Effector memory CD8-positive, alpha-beta T cell (primary cell): ENCODE measurements at places on chromosomes 5 and 9.

DNA sequence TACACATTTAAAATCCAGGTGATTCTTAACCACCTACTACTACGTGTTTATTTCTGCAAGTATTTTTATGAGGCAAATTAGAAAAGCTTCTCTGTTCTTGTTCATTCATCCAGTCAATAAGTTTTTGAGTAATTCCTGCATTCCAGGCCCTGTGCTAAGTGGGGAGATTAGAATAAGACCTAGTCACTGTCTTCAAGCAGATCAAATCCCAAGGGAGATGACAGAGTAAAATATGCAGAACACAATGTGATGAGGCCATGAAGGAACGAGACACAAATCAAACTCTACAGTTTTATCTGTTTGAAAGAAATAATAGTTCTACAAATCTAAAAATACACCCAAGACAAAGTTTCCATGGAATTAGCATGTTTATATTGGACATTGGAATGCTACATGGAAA is 158.8 kb downstream of the CEP120 start:
- no peak overlapping the region for H3K27ac ChIP-seq
- H3K4me3 ChIP-seq, result no peak overlapping the region
- no peaks in the 10 kb centered on the region for H3K36me3 ChIP-seq
- H3K4me1 ChIP-seq, result no peaks in the 10 kb centered on the region

- DNase-seq, result no peak
- H3K27me3 ChIP-seq, result peaks cover 9% of the 10 kb centered on the region
- no peaks in the 10 kb centered on the region for H3K4me1 ChIP-seq
- H3K36me3 ChIP-seq, result peaks cover 2% of the 10 kb centered on the region
These were observed 44.1 kb upstream of the SYNPO start for GRCh38 chr5:150596313-150596712.

DNA sequence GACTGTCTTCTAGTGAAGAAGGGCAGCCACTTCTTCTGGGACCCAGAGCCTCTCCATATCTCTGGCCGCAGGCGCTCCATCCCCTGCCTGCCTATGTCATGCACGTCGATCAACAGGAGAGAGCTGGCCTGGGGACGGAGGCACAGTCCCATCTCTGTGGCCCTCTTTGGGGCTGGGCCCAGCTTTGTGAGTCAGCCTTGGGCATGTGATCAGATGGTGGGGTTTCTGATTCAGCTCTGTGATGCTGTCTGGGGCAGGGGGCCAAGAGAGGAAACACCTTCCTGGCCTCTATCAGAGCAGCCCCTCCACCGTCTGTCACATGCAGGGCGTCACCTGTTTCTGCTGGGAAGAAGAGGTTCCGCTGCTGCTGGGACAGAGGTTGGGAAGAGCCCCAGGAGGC is 72.6 kb downstream of the MVB12B start:
- peak overlapping the region; percentile 86 for H3K27ac ChIP-seq
- peaks cover 37% of the 10 kb centered on the region for H3K36me3 ChIP-seq
- no peaks in the 10 kb centered on the region for H3K27me3 ChIP-seq
- peaks cover 49% of the 10 kb centered on the region for H3K4me1 ChIP-seq
- H3K4me3 ChIP-seq, result no peak overlapping the region

- DNase-seq, result no peak
- no peaks in the 10 kb centered on the region for H3K27me3 ChIP-seq
- no peak overlapping the region for H3K27ac ChIP-seq
- H3K4me3 ChIP-seq, result no peak overlapping the region
- peaks cover 75% of the 10 kb centered on the region for H3K36me3 ChIP-seq
These were observed 35.0 kb upstream of the SUSD3 start for GRCh38 chr9:93023521-93023815.

DNA sequence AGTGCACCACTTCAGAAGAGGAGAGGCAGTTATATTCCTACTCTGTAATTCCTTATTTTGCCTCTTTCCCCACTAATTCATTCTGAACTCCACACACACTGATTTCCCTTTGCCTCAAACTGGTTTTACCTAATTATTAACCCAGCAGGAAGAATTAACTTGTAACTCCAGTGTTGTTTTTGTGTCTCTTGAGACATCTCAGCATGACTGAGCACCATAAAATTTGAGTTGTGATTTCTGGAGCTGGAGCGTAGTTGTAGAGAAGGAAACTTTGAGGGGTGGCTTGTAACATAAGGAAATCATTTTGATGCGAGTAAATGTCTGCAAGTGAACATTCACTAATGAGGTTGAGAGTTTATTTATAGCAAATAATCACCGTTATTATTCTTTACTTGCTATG is 265.2 kb downstream of the TMEM38B start:
- H3K4me3 ChIP-seq, result no peak overlapping the region
- H3K36me3 ChIP-seq, result peaks cover 3% of the 10 kb centered on the region
- DNase-seq, result no peak
- H3K4me1 ChIP-seq, result no peaks in the 10 kb centered on the region

- H3K4me1 ChIP-seq, result no peaks in the 10 kb centered on the region
- DNase-seq, result no peak
- no peaks in the 10 kb centered on the region for H3K36me3 ChIP-seq
- H3K4me3 ChIP-seq, result no peak overlapping the region
- no peaks in the 10 kb centered on the region for H3K27me3 ChIP-seq
These were observed 89.8 kb downstream of the CDKN2A start for GRCh38 chr9:21904371-21904770.

DNA sequence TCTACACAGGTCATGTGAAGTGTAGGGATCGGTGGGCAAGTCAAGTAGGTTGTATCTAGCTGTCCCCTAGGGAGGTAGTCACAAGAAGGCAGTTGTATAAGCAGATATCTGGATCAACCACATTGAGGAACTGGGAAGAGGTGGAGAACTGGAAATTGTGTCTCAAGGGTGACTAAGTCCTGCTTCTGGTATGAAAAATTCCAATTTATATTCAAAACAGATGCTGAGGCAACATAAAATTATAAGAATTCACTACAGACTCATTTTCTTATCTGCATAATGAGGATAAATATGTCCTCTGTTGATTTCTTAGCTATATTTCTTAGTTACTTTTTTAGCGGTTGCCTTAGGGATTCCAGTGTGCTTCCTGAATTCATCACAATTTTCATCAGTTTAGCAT is 46.8 kb downstream of the GALNT12 start:
- no peaks in the 10 kb centered on the region for H3K4me1 ChIP-seq
- H3K36me3 ChIP-seq, result no peaks in the 10 kb centered on the region
- no peak overlapping the region for H3K4me3 ChIP-seq
- DNase-seq, result no peak

- no peaks in the 10 kb centered on the region for H3K4me1 ChIP-seq
- H3K36me3 ChIP-seq, result peaks cover 10% of the 10 kb centered on the region
- no peak overlapping the region for H3K4me3 ChIP-seq
These were observed 15.1 kb downstream of the ABCA2 start for GRCh38 chr9:137012694-137013570.

DNA sequence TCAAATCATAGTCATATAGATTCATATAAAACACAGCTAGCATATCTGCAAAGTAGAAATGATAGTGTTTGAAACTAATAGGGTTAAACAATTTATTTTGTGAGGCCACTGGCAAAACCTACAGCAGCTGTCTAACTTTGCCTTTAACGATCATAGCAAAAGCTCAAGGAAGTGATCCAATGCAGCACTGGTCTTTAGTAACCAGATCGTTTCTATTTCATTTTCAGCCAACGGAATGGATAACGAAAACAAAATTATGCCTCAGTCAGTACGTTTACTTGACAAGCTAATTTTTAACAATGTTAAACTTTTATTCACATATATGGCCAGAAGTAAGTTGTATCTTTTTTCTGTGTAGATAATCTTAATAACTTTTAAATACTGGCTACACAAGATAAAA is 17.7 kb downstream of the MLLT3 start:
- no peaks in the 10 kb centered on the region for H3K36me3 ChIP-seq
- no peak for DNase-seq
- H3K27ac ChIP-seq, result no peak overlapping the region
- H3K4me3 ChIP-seq, result no peak overlapping the region
- H3K4me1 ChIP-seq, result peaks cover 24% of the 10 kb centered on the region

GRCh38 chr5:10243660-10244240 is 5.9 kb downstream of the ATPSCKMT start:
- no peak overlapping the region for H3K4me3 ChIP-seq
- H3K4me1 ChIP-seq, result peaks cover 7% of the 10 kb centered on the region
- peaks cover under 1% of the 10 kb centered on the region for H3K36me3 ChIP-seq
- H3K27ac ChIP-seq, result no peak overlapping the region
- no peaks in the 10 kb centered on the region for H3K27me3 ChIP-seq

GRCh38 chr5:7867260-7867659 is 1.6 kb downstream of the FASTKD3 start:
- no peak for DNase-seq
- H3K27ac ChIP-seq, result no peak overlapping the region
- H3K27me3 ChIP-seq, result no peaks in the 10 kb centered on the region

- H3K4me3 ChIP-seq, result no peak overlapping the region
- no peaks in the 10 kb centered on the region for H3K27me3 ChIP-seq
- H3K36me3 ChIP-seq, result no peaks in the 10 kb centered on the region
- DNase-seq, result no peak
These were observed 109.0 kb upstream of the ATP10B start for GRCh38 chr5:160961038-160961437.

DNA sequence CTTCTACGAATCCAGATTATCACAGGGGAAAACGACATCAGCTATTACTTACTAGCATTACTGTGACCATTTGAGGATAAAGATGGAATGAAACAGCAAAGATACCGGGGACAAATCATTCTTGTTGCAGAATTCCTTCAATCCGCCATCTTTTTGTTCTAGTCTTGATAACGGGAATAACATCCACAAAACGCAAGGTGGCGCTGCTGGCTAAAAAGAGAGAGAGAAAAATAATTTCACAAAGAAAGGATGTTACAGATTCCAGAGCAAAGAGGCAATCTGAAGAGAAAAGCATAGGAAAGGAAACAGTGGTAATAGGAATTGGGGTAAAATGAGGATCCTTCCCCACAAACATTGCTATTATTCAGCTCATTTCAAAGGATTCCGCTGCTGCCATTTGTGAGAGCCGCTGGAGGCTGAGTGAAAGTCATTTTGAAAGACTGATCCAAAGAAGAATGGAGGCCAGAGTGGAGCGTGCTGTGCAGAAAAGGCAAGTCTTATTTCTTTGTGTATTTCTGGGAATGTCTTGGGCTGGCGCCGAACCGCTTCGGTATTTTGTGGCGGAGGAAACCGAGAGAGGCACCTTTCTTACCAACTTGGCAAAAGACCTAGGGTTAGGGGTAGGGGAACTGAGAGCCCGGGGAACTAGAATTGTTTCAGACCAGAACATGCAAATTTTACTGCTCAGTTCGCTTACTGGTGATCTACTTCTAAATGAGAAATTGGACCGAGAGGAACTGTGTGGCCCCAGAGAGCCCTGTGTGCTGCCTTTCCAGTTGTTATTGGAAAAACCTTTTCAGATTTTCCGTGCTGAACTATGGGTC is at the start of gene PCDHB7:
TSS of gene PCDHB7 (plus strand) at position 264 of the 824 bp plus-strand sequence. CDS start at position 456, 192 bp downstream.
- H3K27ac ChIP-seq, result no peak within 1 kb of the TSS
- DNase-seq, result no peak
- peaks cover 8% of the 10 kb centered on the region for H3K36me3 ChIP-seq
- H3K4me3 ChIP-seq, result no peak within 1 kb of the TSS
- H3K4me1 ChIP-seq, result peaks cover 7% of the 10 kb centered on the region

GRCh38 chr5:121164632-121165031 is 687.0 kb upstream of the FTMT start:
- H3K27me3 ChIP-seq, result no peaks in the 10 kb centered on the region
- no peak for DNase-seq
- H3K4me3 ChIP-seq, result no peak overlapping the region
- no peaks in the 10 kb centered on the region for H3K4me1 ChIP-seq

- no peak overlapping the region for H3K4me3 ChIP-seq
- DNase-seq, result no peak
- H3K27me3 ChIP-seq, result peaks cover 36% of the 10 kb centered on the region
- peaks cover 2% of the 10 kb centered on the region for H3K4me1 ChIP-seq
These were observed 11.4 kb upstream of the DAB2IP start for GRCh38 chr9:121640076-121640475.

DNA sequence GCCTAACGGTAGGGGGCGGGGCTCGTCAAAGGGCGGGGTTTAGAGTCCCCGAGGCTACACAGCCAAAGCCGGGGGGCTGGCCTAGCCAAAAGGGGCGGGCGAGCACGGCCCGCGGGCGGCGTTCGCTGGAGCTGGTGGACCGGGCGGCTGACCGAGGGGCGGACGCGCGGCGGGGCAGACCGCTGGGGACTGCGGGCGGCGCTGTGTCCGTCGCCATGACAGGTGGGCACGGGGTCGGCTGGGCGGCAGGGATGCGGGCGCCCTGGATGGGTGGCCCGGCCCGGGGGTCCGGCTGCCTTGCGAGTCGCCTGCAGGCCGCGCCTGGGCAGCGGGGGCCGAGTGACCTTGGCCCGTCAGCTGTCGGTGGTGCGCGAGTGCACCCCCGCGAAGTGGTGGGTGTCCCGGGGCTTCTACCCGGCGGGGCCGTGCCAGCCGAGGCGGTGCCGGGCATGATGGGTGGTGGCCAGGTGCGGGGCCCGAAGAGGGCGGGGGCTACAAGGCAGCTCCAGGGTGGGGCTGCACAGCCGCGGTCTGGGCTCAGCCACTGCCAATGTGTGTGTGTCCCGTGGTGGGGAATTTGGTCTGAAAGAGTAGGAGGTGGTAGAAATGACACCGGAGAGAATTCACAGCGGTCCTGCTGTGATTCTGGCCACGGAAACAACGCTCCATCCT is at the start of gene CARD19:
TSS of gene CARD19 (plus strand) at position 87 of the 672 bp plus-strand sequence. CDS start at position 216, 129 bp downstream.
- no peaks in the 10 kb centered on the region for H3K27me3 ChIP-seq
- no peak for DNase-seq
- peaks cover 27% of the 10 kb centered on the region for H3K36me3 ChIP-seq
- peak within 1 kb of the TSS; percentile 93 for H3K4me3 ChIP-seq

- no peak overlapping the region for H3K4me3 ChIP-seq
- H3K27me3 ChIP-seq, result no peaks in the 10 kb centered on the region
- H3K4me1 ChIP-seq, result peaks cover 57% of the 10 kb centered on the region
- H3K27ac ChIP-seq, result no peak overlapping the region
- peak; percentile 80 for DNase-seq
These were observed 31.6 kb downstream of the TNFSF8 start for GRCh38 chr9:114898741-114899140.

- peaks cover 34% of the 10 kb centered on the region for H3K27me3 ChIP-seq
- H3K36me3 ChIP-seq, result no peaks in the 10 kb centered on the region
- H3K27ac ChIP-seq, result no peak overlapping the region
- DNase-seq, result no peak
- H3K4me3 ChIP-seq, result no peak overlapping the region
- no peaks in the 10 kb centered on the region for H3K4me1 ChIP-seq
These were observed 15.0 kb downstream of the SLC6A3 start for GRCh38 chr5:1430121-1430795.
